Body of pancreas (tissue), 4 donors: ENCODE measurements at places on chromosomes 7 and 10. TPM values are rescaled to one million over a fixed set of nuclear protein-coding genes. Genes with fewer than 3 reads are reported as not detected.

- no peak for DNase-seq
Observed at GRCh38 chr7:136039577-136040345, 62.6 kb upstream of the MTPN start.

The MICALL2 gene
- 26.7 TPM for total RNA-seq

DNA sequence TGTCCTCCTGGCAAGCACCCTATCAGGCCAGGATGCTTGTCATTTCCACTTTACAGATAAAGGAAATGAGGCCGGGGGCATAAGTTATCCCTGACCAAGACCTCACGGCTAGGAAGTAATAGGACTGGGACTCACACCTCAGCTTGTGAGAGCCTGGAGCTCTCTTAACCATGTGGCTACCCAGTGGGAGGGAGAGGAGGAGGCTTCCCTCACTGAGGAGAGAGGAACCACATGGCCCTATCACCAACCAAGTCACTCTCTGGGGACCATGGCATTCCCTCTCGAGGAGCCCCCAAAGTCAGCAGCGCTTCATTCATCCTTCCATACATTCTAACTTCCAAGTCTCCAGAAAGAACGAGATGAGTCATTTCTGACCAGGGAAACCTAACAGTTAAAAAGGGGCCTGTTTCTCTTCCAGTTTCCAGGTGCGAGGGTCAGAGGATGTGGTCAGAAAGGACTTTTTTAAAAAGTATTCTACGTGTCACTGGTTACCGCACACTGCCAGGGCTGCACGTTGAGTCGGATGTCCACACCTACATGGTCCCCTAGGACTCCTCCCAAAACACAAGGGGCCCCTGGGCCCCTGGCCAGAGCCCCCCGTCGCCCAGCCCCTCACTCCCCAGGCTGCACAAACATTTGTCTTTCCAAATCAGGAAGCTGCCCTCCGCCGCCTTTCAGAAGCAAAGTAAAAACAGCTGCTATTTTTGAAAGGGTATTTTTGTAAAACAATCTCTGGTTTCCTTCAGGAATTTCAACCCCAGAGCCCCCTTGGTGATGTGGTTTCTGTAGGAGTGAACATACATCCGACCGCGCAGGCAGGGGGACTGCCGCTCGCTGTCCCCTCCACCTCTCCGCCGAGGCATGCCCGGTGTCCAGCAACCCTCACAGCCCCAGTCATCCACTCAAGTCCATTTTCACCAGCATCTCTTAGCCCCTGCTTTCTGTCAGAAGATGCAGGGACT is 128.2 kb upstream of the CHST15 start:
- no peak for DNase-seq

The TSPAN13 gene
- total RNA-seq, result 24.7 TPM

The IKZF1 gene
- total RNA-seq, result 3.9 TPM

DNA sequence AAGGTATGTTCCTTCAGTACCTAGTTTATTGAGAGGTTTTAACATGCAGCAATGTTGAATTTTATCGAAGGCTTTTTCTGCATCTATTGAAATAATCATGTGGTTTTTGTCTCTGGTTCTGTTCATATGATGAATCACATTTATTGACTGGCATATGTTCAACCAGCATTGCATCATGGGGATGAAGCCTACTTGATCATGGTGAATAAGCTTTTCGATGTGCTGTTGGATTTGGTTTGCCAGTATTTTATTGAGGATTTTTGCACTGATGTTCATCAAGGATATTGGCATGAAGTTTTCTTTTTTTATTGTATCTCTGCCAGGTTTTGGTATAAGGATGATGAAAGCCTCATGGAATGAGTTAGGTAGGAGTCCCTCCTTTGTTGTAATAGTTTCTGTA is 204.0 kb upstream of the GNAI1 start:
- no peak for DNase-seq

The PSMC2 gene
- total RNA-seq, result 27.0 TPM

DNA sequence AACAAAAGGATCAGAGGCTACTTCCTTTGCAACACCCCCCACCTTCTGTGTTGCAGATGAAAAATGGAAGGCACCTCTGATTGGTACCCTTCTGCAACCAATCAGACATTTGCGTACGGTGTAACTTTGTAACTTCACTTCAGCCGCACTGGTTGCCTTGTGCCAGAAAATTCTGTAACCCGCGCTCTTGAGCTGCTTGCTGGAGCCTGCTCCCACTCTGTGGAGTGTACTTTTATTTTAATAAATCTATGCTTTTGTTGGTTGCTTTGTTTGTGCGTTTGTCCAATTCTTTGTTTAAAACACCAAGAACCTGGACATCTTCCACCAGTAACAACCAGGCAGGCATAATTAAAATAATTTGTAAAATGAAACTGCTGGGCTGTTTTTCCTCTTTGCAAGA is 31.5 kb upstream of the TAX1BP1 start:
- DNase-seq, result no peak

- DNase-seq, result no peak
Observed at GRCh38 chr10:95447685-95448084, 113.5 kb downstream of the SORBS1 start.

- peak; percentile 8 for DNase-seq
Observed at GRCh38 chr10:5557799-5558771, 33.3 kb downstream of the CALML3 start.

GRCh38 chr10:30540276-30540675 is 89.3 kb downstream of the LYZL2 start:
- DNase-seq, result no peak

- DNase-seq, result no peak
Observed at GRCh38 chr7:153286763-153287162, 527.2 kb downstream of the ACTR3B start.

DNA sequence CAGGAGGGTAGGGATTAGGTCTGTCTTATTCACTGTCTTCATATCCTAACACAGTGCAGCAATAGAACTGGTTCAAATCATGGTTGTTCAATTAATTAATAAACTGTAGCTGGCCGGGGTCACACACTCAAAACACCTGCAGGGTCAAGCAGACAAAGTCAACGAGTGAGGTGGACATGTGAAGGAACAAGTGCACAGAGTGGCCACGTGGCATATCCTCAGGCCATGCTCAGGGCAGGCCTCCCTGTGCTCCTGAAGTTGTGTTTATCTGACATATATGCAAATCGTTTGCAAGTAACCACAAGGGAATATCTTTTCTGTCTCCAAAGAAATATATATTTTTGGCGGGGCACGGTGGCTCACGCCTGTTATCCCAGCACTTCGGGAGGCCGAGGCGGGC is 98.5 kb upstream of the ZMIZ1 start:
- no peak for DNase-seq

- DNase-seq, result no peak
Observed at GRCh38 chr10:128414568-128414967, 288.3 kb upstream of the MKI67 start.

The SEMA3D gene
- total RNA-seq, result 1.3 TPM

The SSC4D gene
- 7.6 TPM for total RNA-seq

DNA sequence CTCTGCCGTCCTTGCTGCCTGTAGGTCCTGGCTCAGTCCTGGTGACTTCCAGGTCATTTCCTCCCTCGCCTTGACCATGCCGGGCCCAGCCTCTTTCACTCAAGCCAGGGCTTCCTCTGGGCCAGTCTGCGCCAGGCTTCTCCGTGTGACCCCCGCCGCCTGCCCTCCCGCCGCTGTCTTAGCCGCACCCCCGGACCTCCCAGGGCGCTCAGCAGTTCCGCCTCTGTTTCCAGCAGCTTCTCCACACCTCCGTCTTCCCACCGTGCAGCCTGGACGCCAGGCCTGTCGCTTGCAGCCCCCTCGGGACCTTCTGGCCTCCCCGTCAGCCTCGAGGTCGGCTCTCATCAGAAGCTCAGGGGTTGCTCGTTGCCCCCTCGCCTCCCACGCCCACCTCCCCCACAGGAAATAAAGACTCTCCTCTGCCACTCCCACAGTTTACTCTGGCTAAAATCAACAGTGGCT is 123.0 kb upstream of the FZD8 start:
- peak; percentile 43 for DNase-seq

GRCh38 chr10:114664127-114664526 is 6.1 kb upstream of the ABLIM1 start:
- no peak for DNase-seq

GRCh38 chr10:73991884-73992245 is 6.1 kb upstream of the VCL start:
- no peak for DNase-seq

GRCh38 chr10:110794808-110795207 is 76.9 kb upstream of the PDCD4 start:
- DNase-seq, result peak; percentile 52

GRCh38 chr7:5282543-5283316 is at the start of gene SLC29A4:
Gene SLC29A4 (plus strand): TSS chr7:5282943. CDS start chr7:5287817, 4,874 bp downstream.
- DNase-seq, result peak; percentile 61

DNA sequence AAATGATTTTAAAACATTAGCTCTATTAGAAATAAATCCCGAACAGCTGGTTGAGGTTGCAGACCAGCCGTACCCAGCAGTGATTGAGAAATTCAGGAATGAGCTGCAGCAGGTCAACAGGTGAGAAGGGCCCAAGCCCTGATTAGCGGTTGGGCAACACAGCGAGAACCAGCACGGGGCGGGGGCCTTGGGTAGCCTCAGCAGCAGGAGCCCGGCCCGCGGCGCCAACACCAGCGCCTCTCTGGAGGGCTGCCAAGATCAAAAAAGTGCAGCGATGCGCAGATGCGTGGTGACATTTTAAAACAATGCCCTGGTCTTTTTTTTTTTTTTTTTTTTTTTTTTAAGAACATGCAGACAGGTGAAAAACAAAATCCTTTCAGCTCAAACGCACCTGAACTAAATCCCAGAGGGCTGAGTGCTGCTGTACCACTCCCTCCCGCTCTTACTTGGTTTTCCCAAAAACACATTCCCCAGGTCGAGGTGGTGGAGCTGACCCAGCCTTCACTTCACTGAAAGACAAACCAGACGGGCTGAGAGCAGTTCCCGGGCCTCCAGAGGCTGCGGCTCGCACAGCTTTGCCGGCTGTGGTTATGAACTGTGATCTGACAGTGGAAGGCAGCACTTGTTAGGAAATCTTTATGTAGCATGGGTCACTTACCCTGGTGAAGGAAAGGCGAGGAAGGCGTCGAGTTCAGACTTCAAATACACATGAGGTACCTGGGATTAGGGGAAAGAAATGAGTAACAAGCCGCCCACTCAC is 579.4 kb downstream of the SDK1 start:
- peak; percentile 34 for DNase-seq

- peak; percentile 23 for DNase-seq
Observed at GRCh38 chr10:114632869-114633715, 25.0 kb downstream of the ABLIM1 start.

The NFKB2 gene
- 17.9 TPM for total RNA-seq

The MMP21 gene
- not detected for total RNA-seq

The EEPD1 gene
- 13.5 TPM for total RNA-seq

GRCh38 chr7:81768951-81769778 is 682 bp downstream of the HGF start:
- DNase-seq, result no peak

GRCh38 chr10:110419265-110419664 is 78.4 kb upstream of the DUSP5 start:
- DNase-seq, result no peak

DNA sequence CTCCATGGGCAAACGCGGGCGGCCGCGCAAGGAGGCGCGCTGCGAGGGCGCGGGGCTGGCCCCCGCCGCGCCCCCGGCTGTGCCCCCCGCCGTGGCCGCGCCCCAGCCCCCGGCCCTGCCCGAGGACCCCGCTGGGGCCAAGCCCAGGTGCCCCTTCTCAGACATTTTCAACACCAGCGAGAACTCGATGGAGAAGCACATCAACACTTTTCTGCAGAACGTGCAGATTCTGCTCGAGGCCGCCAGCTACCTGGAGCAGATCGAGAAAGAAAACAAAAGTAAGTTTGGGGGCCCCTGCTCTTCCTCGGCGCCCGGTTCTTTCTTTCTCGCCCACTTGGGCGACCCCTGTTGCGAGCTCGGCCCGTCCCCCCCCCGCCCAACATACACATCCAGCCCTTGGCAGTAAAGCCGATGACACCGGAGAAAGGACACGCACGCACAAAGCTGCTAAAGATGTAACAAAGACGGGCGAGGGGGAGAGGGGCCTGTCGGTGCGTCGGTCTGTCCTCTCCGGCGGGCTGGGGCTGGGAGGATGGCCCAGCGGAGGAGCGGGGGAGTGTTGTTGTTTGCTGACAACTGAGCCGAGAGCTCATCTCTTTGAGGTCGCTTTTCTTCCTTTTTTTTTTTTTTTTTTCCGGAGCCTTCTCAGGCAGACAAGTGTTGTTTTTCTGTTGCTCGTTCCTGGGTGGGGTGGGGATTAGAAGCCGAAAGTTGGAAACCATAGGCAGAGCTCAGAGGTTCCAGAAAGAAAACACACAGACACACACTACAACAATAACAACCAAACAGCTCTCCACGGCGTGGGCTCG is 604 bp downstream of the MXI1 start:
- no peak for DNase-seq

The KLF14 gene
- 1.6 TPM for total RNA-seq

The PARD3 gene
- total RNA-seq, result 48.5 TPM

- DNase-seq, result no peak
Observed at GRCh38 chr7:76149847-76150691, 51.6 kb upstream of the SRRM3 start.

The CALHM2 gene
- 11.4 TPM for total RNA-seq

The SLC16A9 gene
- total RNA-seq, result 0.78 TPM

GRCh38 chr7:142438923-142439515 is 181.2 kb upstream of the PRSS58 start:
- DNase-seq, result no peak

DNA sequence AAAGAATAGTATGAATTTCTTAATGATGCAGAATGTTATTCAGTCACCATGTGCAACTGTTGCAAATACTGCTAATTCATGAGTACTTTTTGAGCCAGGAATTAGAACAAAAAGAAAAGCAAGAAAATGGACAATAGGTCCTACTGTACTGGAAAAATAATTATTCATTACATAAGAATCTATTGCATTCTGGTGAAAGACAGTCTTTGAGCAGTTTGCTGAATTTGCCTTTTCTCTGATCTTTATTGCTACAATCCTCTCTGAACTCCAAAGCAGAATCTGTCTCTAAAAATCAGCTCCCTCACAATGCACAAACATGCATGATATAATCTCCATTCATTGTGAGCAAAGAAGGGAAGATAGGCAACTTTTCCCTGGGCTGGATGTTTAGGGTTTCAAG is 12.8 kb downstream of the IFIT2 start:
- no peak for DNase-seq

The PLXDC2 gene
- 13.5 TPM for total RNA-seq

GRCh38 chr10:114184276-114184675 is 5.1 kb downstream of the TDRD1 start:
- DNase-seq, result no peak

GRCh38 chr10:21184984-21185383 is 287.9 kb upstream of the NEBL start:
- no peak for DNase-seq

- peak; percentile 43 for DNase-seq
Observed at GRCh38 chr7:130463553-130464434, 23.0 kb upstream of the CEP41 start.

DNA sequence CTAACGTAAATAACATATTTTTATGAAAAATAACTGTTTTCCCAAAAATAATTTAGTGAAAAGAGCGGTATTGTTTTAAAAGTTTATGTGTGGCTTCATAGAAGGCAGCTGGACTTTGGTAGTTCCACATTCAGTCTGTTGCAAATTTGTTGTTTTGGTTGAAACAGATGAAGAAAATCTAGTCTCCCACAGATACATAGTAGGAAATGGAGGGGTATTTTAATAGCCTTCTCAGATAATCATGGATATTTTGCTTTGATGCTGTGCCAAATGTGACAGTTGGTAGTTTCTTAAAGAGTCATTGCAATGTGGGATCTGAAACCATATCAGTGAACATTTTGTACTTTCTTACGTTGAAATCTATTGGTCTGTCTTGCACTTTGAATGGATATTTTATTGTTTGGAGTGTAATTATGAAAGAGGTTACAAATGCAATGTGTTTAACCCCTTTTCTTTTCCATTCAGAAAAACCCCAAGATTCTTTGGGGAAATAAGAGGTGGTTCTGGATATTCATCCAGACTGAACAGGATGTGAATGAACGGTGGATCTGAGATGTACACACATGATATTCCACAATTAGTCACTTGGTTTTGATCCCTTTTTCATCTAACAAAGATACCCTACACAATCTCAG is 10.4 kb downstream of the ZNF365 start:
- no peak for DNase-seq
